Pulmonary artery endothelial cell (primary cell): ENCODE measurements at places on chromosomes 7 and 10. TPM values are rescaled to one million over a fixed set of nuclear protein-coding genes. Genes with fewer than 3 reads are reported as not detected.

GRCh38 chr7:120996333-120996987 lies 7.9 kb downstream of the CPED1 start:
- peak; percentile 67 for DNase-seq

Gene INA
- 0.13 and 0.18 TPM in 2 replicates for total RNA-seq

Gene JAKMIP3
- total RNA-seq: 0.07 TPM in 2 replicates

Gene RTKN2
- 0.49 and 0.92 TPM in 2 replicates for total RNA-seq

Gene PLEKHS1
- total RNA-seq: not detected in 2 replicates

- DNase-seq: no peak
Measured at GRCh38 chr10:79026341-79026761, 42.4 kb upstream of the ZMIZ1 start.

GRCh38 chr7:83925860-83926259 lies 268.7 kb downstream of the SEMA3A start:
- DNase-seq: no peak

- no peak for DNase-seq
Measured at GRCh38 chr7:131691454-131692130, 135.2 kb upstream of the PODXL start.
